Effector memory CD4-positive, alpha-beta T cell (primary cell): ENCODE measurements at places on chromosomes 1 and 21.
A peak's percentile ranks its signal among the peaks of the same experiment; 100 is the strongest.

DNA sequence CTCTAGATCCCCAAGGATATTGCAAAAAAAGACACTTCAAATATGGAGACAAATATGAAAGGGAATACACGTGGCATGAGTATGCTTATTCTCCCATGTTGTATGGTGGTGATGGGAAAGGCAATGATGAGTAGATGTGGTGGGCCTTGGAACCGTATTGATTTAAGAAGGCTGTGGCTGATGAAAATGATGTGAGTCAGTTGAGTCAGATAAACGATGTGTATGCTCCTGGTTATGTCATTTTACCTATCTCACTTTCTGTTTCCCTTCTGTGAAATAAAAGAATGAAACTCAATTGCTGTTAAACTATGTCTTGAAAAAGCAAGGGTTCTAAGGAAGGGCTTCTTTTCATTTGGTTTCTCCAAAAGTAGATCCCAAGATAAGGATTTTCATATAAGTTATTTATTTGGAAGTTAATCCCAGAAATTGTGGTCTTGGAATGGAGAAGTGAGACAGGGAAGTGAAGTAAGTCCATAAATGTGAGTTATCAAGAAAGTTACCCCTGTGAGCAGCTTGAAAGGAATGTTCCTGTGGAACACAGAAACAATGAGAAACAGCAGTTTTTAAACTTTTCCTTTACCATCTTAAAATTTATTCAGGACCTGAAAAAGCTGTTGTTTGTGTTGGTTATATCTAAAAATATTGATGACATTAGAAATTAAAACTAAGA, 292.0 kb downstream of the DUSP10 start:
- H3K36me3 ChIP-seq, result no peaks in the 10 kb centered on the region
- H3K27ac ChIP-seq, result no peak overlapping the region
- no peak for DNase-seq
- H3K27me3 ChIP-seq, result no peaks in the 10 kb centered on the region
- no peaks in the 10 kb centered on the region for H3K4me1 ChIP-seq

- no peak for DNase-seq
- no peaks in the 10 kb centered on the region for H3K27me3 ChIP-seq
Observed at GRCh38 chr1:201100169-201100930, 11.9 kb downstream of the CACNA1S start.

- no peaks in the 10 kb centered on the region for H3K27me3 ChIP-seq
- no peaks in the 10 kb centered on the region for H3K4me1 ChIP-seq
- H3K27ac ChIP-seq, result no peak overlapping the region
- DNase-seq, result no peak
Observed at GRCh38 chr21:17590430-17590829, 22.3 kb downstream of the BTG3 start.

DNA sequence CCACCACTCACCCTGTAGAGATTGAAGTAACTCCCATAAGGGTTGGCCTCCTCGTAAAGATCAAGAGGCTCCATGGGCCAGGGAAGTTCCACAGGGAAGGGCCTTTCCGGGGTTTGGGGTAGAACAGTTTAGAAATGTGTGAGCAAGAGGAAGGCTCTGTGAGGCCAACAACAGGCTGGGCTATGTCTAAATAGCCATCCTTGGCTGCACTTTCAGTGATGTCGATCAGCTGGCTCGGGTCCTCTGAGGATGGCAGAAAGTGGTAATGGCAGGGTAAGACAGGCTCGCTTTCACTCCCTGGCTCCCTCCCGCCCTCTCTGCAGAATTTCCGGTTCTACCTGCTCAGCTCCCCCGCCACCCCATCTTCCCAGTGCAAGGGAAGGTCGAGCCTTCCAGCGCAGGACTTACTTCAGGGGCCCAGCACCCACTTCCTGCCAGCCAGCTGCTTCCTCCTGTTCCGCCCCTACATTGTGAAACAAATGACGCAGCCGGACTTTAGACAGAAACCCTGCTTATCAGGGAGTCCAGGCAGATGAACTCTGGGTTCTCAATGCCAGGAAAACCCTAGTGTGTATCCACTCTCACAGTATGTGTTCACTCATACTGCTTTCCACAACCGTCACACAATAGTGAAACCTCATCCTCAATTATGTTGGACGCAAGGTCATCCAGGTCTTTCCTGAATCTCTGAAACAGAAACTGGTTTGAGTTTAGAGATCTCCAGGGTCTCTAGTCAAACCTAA, 7.3 kb downstream of the F11R start:
- H3K4me1 ChIP-seq, result peaks cover 21% of the 10 kb centered on the region
- no peaks in the 10 kb centered on the region for H3K36me3 ChIP-seq
- H3K4me3 ChIP-seq, result peak overlapping the region; percentile 24
- H3K27me3 ChIP-seq, result no peaks in the 10 kb centered on the region
- DNase-seq, result peak; percentile 27
- peak overlapping the region; percentile 54 for H3K27ac ChIP-seq

GRCh38 chr1:20616847-20617487, 16.3 kb upstream of the PINK1 start:
- H3K27ac ChIP-seq, result no peak overlapping the region
- no peaks in the 10 kb centered on the region for H3K27me3 ChIP-seq
- H3K4me1 ChIP-seq, result no peaks in the 10 kb centered on the region

DNA sequence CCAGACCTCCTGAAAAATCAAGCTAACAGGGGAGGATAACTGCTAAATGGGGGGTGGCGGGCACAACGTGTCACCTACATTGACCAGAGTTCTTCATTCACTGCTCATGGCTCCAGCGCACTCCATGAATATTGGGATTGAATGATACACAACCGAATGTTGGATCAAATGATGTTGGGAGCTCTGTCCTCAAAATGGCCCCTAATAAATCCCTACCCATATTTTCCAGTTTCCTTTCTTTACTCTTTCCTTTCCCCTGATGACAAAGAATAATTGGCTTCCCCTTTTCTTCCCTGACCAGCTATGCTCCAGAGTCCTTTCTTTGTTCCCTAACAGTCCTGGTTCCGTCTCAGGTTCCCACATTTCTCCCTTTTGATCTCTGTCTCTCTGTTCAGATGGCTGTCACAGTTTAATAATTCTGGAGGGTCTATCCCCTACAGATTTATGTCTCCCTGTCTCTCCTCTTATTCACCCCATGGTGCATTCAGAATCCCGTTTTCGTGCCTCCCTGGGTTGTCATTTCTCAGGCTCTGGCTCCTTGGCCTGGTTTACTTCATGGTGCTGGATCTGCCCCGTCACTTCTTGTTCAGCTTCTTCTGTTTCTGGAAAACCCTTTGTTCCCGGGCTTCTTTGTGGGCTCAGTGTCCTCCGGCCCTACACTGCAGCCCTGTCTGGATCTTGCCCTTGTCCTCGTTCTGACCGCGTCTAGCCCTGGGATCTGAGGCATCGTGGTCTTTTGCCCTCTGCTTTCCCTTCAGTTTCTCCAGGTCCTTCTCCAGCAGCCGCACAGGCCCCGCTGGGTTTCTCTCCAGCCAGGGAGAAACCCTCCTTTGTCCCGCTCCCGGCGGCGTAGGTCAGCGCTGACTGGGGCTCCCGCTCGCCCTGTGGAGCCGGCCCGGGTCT, 78.3 kb downstream of the NDUFS5 start:
- H3K4me3 ChIP-seq, result no peak overlapping the region
- H3K36me3 ChIP-seq, result no peaks in the 10 kb centered on the region
- H3K4me1 ChIP-seq, result peaks cover 16% of the 10 kb centered on the region
- H3K27ac ChIP-seq, result no peak overlapping the region
